ENCODE measurements at places on chromosomes 3 and 15.

GRCh38 chr3:130604806-130605205 lies 87.8 kb downstream of the COL6A6 start:
- DNase-seq, result no peak

DNA sequence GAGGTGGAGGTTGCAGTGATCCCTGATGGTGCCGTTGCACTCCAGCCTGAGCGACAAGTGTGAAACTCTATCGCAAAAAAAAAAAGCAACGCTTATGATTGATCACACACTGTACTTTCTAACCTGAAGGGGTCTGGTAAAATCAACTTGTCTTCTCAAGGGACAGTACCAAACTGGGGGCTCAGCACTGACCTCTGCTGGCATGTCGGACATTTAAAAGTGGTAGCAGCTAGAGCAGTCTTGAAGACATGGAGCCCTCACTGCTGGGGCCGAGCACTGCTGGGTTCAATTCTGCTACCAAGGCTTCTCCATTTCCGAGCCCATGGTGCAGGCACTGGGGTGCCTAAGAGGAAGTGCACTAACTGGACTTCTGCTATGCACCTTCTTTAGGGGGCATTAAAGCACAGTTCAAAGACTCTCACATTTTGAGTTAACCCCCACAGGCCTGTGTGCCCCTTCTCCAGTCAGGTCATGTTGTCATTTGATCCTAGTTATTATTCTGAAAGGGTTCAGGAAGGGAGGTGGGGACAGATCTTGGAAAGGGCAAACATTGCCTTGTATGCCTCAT lies 26.4 kb upstream of the LAMP3 start:
- DNase-seq, result no peak

DNA sequence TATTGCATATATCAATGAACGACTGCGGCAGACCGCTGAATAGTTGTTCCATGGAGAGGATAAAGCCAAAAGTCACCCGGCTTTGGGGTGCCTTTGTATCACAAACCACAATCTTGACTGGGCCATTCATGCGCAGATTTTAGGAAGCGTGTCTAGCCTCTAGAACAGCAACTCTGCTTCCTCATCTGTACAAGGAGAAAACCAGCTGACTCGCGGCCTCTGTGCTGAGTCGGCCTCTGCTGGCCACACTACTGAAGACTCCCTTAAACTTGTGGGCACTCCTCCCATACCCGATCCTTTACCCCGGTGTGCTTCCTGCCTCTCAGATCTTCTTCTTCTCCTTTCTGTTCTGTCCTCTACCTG lies 872 bp downstream of the DLEC1 start:
- DNase-seq, result peak; percentile 82

DNA sequence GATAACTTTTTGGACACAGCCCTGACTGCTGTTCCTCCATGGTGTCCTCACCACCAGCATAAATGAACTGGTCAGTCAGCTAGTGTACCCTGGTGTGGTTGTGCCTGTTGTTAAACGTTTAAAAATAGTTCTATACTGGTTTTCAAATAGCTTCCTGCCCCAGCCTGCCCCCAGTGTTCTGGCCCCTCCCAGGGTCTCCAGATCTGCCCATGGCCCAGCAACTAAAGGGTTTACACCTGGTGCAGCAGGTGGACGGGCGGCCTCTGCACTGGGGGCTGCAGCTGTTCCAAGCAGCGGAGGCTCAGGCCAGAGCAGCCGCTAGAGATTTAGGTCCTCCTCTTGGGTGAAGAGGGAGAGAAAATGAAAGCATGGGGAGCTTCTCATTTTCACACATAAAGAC lies 6.1 kb upstream of the NR2E3 start:
- no peak for DNase-seq

GRCh38 chr3:50523279-50523811 lies 19.9 kb upstream of the CACNA2D2 start:
- DNase-seq, result no peak

DNA sequence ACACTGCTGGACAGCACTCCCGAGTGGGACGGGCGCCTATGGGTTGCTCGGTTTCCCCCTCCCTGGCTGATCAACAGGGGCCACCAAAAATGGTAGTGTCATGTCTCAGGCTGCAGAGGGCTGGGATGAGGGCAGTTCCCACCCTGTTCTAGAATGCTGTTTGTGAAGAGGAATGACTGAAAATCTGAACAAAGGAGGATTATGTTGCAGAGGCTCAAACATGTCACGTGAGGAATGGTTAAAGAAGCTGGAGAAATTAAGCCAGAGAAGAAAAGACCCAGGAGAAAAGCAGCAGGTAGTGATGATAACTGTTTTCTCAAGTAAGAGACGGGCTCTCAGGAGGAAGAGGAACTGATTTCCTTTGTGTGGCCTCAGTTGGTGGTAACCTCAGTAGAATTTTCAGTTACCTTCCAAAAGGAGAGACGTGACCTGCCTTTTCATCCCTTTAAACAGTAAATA lies 10.4 kb downstream of the SPG21 start:
- no peak for DNase-seq

GRCh38 chr15:90519688-90520087 lies 10.0 kb upstream of the CRTC3 start:
- no peak for DNase-seq

- no peak for DNase-seq
Observed at GRCh38 chr15:98653686-98654085, 5.3 kb downstream of the IGF1R start.

- no peak for DNase-seq
Observed at GRCh38 chr3:23341147-23341838, 138.2 kb downstream of the UBE2E2 start.

DNA sequence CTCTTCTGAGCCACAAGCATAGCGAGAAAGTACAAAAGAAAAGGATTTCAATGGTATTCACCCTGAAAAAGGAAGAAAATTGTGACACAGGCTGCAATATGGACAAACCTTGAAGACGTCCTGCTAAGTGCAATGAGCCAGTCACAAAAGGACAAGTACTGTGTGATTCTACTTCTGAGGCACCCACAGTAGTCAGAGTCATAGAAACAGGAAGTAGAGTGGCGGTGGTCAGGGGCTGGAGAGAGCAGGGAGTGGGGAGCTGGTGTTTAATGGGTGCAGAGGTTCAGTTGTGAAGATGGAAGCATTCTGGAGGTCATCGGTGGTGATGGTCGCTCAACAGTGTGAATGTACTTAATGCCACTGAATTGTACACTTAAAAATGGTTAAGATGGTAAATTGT lies 180.5 kb downstream of the APBA2 start:
- DNase-seq, result no peak

DNA sequence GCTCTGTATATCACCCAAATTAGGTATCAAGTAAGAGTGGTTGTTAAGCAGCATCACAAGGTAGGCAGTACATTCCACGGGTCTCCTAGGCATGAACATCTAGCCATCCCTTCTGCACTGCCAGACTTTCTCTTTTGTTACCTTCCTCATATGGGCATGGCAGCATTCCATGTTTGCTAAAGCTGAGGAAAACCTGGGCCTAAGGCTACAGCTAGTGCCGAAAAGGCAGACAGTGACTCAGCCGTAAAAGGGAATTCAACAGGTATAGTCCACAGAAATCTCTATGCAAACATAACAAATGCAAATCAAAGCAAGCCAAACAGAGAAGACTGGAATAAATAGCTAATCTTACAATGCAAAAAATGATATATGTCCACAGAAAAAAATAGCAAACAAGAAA lies 645.4 kb downstream of the ZBBX start:
- no peak for DNase-seq

- no peak for DNase-seq
Observed at GRCh38 chr3:60133269-60134162, 1083.7 kb upstream of the CFAP20DC start.

- no peak for DNase-seq
Observed at GRCh38 chr3:176579711-176580185, 617.5 kb downstream of the TBL1XR1 start.

- no peak for DNase-seq
Observed at GRCh38 chr3:139577346-139577745, 37.8 kb upstream of the RBP1 start.

DNA sequence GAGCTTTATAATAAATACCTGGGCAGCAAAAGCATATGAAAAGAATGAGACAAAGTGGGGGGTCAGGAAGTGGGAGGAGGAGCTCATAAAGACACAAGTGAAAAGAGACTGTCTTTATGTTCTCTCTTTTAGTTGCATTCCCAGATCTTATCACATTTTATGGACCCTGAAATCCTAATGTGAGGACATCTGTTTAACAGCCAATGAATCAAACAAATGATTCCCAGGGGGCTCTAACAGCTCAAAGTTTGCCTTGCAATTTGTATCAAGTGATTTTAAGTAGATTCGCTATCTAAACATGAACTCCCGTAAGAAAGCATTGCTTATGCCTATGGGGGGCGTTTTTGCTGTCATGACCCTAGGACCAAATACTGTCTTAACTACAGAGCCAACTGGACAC lies 332.3 kb upstream of the CNTN4 start:
- DNase-seq, result no peak

DNA sequence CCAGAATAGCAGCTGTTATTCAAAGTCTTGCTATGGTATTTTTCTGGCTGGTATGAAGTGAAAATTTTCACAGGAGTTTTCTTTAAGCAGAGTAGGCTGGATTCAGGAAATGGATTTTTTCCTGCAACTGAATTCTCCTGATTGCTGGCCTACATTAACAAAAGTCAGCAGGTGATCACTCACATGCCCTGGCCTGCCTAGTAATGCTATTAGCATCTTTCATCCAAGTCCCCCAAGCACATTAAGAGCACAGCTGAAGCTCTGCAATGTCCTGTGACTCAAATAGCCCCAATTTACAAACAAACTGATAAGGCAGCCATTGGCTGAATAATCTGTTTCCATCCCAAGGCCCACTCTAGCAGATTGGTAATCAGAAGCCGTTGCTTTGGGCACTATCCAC lies 688.3 kb upstream of the LMCD1 start:
- DNase-seq, result no peak

- no peak for DNase-seq
Observed at GRCh38 chr15:94631608-94632007, 400.2 kb downstream of the MCTP2 start.

GRCh38 chr3:11820531-11821041 lies 26.1 kb downstream of the TAMM41 start:
- DNase-seq, result no peak

GRCh38 chr3:118889691-118890090 lies 145.0 kb downstream of the IGSF11 start:
- no peak for DNase-seq

DNA sequence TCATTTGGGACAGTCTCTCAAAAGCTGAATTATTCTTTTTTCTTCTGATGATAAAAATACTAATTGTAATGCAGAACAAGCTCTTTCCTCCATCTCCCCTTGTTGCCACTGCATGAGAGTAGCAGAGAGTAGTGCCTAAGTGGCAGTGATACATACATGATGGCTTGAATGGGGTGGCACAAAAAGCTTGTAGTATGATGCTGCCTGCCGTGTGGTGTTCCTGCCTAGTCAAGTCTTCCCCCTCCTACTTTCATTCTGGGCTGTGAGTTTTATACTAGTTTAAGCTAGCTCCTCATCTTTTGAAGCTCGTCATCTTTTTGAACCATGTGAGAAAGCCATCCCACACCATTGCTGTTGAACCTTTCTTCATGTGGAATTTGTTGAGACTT lies 230.5 kb downstream of the NFKBIZ start:
- no peak for DNase-seq

DNA sequence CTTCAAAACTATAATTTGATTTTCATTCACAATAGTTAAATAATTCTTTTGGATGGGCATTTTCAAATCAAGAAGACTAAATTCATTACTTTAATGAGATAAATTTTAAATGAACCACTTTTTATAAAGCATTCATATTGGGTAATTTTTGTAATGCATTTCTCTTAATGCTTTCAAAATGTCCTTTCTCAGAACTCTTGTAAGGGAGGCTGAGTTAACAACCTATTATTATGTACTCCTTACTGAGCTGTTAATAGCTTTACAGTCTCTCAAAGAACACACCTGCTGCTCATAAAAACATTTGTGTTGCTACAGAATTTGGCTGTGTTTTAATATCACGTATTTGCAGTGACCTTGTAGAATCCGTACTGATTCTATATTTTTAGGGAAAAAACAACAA lies 334.0 kb upstream of the ARL6 start:
- DNase-seq, result no peak

DNA sequence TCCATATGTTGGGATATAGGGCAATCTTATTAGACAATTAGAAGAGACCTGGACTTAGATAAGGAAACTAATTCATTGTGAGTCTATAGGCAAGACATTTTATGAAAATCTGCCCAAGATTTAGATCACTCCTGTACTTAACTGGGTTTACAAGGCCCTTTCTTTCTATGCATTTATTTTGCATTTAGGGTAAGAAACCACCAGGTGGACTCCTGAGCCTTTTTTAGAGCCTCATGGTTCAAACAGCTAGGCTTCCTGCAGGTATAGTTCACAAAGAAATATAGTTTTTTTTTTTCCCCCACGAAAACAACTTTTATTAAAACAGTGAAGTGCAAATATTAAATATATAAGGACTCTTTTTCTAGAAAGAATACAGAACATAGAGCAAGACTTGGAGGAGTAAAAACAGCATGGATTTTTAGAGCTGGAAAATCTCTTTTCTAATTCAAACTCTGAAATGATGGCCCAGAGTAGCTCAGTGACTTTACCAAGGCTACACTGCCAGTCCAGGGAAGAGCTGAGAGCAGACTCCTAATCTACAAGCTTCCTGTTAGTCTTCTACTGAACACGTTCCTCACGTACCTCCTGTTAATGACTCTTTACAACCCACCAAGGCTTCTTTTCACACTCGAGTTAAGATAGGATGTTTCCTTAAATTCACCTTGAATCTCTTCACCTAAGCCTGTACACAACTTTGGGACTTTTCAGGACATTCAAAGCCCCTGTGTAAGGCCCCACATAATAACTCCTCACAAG lies 400.9 kb upstream of the ATP11B start:
- DNase-seq, result no peak

All from T-helper 2 cell (primary cell).